ENCODE measurements at places on chromosomes 3 and 15.

GRCh38 chr3:107493134-107493533 lies 29.6 kb upstream of the BBX start:
- no peak for DNase-seq

- DNase-seq: no peak
Measured at GRCh38 chr15:60352525-60352924, 45.3 kb downstream of the ANXA2 start.

DNA sequence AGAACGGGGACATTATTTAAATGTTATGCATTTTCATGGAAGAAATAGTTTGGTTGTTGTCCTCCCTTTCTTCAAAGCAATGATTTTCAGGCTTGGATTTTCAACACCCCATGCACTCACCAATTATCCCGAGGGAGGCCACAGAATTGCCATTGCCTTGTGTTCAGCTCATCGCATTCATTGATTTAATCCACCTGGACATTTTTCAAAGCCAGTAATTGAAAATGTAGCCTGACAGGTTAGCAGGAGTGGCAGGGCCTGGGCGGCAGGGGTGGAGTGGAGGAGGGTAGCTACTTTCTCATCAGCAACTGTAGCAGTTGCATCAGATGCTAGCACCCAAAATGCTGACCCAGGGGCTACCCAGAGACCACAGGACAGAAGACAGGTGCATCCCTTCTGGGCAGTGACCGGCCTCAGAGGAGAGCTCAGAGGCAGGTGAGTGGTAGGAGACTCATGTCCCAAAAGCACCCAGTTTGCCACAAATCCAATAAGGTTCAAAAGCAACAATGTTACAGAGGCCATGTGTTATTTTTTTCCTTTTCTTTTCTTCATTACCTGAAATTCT lies 242.4 kb downstream of the CD47 start:
- no peak for DNase-seq

DNA sequence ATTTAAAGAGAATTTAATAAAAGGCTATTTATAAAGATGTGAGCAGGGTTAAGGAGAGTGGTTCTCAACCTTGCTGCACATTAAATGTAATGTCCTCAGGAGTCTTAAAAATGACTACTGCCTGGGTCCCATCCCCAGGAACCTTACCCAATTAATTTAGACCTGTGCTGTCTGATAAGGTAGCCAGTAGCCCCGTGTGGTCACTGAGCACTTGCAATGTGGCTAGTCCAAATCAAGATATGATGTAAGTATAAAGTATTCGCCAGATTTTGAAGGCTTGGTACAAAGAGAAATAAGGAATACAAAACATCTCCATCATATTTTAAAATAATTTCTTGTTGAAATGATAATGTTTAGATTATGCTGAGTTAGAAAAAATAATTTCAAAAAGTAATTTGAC lies 343.3 kb upstream of the PPP2R3A start:
- no peak for DNase-seq

- DNase-seq: no peak
Measured at GRCh38 chr3:105532251-105532650, 165.5 kb downstream of the ALCAM start.

DNA sequence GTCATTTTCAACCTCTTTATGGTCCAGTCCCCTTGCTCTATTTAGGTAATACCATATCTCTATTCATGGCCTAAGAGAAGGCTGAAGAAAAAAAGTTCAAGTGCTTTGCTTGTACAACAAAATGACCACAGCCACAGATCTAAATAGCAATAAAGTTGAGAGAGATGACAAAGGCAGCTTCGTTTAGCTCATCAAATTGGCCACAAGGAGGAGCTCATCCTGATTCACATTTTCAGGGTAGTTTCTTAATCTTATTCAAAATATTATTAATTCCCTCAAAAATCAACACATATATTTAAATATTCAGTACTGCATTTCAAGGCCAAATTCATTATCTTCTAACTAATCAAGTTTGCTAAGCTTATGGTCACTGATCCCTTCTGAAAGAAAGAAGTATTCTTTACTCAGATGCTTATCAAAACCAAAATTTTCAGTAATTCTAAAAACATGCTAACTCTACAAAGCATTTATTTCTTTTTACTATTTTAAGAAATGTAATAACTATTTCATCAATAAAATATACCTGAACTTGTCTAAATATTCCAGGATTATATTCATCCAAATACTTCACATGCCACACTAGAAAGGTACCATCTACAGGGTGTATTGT lies 85.5 kb downstream of the DMXL2 start:
- DNase-seq: no peak
